Amniotic epithelial cell (primary cell): ENCODE measurements at places on chromosomes 16 and 17.

DNA sequence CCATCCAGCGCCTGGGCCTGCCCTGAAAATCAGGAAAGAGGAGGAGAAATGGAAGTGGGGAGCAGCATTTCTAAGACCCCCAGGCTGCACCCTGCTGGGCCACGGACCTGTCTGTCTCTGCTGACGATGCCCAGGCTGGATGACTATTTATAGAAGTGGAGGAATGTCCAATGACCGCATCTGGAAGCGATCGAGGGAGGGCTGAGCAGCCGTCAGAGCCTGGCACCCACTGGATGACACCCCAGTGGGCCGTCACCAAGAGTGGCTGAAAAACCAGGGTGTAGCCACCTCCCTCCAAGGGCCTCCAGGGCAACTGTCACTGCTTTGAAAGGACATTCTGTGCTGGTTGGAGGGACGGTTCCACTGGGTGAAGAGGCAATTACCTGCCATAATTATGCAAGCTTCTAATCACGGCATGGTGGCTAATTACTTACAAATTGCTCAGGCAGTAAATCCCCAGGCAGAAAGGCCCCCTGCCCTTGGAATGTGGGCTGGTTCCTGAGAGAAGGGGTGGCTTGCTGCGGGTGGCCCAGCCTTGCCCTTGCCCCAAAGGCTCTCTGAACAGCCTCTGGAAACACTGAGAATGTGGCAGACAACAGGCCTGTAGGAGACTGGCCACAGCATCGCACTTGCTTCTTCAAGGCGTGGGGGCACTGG is 332.1 kb downstream of the C16orf95 start:
- DNase-seq, result peak; percentile 28

DNA sequence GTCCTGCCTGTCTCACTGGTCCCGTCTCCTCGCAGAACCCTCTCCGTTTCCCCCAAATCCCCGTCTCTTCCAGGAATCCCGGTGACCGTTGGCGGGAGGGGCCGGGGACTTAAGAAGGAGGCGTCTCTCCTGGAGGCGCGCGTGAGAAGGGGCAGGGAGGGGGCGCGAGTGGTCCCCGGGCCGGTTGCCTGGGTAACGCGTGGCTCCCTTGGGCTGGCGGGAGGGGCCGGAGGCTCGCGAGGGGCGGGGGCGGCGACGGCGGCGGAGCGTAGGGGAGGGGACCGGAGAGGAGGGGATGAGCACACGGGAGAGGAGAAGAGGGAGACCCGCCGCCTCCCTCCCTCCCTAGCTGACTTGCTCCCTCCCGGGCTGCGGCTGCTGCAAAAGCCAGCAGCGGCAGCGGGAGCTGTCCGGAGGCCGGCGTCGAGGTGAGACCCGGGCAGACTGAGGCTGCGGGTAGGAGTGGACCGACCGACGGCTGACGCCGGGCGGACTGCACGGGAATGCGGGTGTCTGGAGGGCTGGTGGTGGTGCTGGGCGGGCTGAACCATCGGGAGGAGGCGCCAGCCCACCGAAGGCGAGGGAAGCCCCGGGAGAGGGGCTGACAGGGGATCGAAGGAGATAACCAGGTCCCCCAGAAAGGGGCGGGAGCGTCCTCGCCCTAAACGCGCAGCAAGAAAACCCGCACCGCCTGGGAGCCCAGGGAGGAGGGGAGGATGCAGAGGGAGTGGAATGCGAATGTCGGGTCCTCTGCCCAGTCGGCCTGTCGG is at the start of gene PRRT2:
Gene PRRT2 (plus strand): TSS at position 298 of the 770 bp plus-strand sequence. CDS start 862 bp downstream, outside the sequence.
- DNase-seq, result peak; percentile 37

DNA sequence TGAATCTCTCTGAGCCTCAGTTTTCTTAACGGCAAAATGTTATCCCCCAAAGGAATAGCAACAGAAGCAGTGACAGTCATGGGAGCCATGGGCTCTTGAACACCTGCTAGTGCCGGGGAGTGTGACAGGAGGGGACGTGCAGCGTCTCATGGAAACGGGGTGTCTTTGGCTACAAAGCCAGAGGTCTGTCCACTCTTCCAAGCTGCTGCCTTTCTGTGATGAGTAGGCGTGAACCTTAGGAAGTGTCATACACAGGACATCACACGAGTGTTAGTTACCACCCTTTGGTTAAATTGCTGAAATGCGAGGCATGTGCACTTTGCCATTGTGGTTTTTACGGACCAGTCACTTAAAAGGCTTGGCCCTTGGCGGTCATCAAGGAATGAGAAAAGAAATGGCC is 93.4 kb downstream of the IRF8 start:
- DNase-seq, result no peak

- DNase-seq, result peak; percentile 74
Measured at GRCh38 chr17:82212331-82213250, at the start of gene CCDC57. CCDC57 (minus strand) TSS chr17:82212842; CDS start chr17:82201944, 10,898 bp downstream.

DNA sequence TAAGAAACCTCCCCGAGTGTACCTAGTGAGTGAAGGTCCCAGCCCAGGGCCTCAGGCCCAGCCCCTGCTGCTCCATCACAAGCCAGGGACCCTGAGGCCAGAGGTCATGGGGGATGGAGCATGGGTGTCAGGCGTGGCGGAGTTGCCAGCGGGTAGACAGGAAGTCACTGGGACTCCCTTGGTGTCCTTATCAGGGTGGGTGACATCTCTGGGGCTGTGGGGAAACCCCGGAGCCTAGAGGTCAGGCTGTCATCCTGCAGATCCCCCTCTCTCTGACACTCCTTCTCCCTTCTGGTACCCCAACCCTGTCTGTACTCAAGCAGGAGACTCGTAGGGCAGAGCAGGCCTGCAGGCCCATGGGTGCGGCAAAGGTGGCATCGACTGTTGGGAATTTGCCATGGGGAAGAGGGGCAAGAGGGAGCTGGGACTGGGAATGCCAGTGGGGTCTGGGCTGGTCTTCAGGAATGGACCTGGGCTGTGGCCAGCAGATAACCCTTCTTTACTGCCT is 10.8 kb upstream of the ADGRG1 start:
- no peak for DNase-seq

- DNase-seq, result no peak
Measured at GRCh38 chr16:49780433-49780832, 75.5 kb downstream of the ZNF423 start.

GRCh38 chr17:15409721-15410250 is 57.6 kb downstream of the CDRT4 start:
- peak; percentile 94 for DNase-seq

GRCh38 chr17:75006653-75007052 is 5.8 kb upstream of the MRPL58 start:
- no peak for DNase-seq
